ENCODE measurements at places on chromosomes 12 and 14.

DNA sequence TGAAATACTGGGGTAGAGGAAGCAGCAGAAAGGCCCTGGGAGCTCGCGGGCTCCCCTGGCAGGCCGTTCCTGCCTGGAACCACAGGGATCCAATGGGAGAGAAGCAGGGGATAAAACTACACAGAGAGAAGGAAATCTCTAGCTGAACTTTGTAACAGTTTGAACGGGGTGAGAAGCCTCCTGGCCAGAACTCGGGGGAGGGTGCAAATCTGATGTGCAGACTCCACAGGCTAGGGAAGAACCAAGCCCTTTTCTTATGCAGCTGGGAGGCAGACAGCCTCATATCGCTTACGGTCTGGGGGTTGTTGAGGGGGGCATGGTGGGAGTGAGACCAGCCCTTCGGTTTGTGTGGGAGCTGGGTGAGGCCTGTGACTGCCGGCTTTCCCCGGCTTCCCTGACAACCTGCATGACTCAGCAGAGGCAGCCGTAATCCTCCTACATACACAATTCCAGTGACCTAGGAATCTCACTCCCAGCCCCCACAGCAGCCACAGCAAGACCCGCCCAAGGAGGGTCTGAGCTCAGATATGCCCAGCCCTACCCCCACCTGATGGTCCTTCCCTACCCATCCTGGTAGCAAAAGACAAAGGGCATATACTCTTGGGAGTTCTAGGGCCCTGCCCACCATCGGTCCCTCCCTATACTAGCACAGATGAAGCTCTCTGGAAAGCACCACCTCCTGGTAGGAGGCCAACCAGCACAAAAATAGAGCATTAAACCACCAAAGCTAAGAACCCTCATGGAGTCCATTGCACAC lies 143.0 kb downstream of the TMTC1 start:
- DNase-seq, result no peak

DNA sequence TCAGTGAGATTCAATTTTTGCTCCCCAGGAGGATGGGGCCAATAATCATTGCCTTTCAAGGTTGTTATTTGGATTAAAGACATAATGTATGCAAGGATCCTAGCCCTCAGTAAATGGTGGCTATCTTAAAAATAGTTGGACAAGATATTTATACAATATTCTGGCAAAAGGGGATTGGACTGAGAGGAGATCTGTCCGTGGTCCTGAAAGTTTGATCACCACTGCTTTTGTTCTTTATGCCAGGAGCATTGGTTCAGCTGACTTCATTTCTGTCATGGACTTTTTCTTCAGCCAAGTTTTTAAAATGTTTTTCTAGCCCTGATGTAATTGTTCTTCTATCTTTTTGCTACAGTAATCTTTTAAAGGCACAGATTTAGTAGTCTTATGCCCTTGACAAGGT lies 70.2 kb upstream of the TCL1A start:
- DNase-seq, result no peak

DNA sequence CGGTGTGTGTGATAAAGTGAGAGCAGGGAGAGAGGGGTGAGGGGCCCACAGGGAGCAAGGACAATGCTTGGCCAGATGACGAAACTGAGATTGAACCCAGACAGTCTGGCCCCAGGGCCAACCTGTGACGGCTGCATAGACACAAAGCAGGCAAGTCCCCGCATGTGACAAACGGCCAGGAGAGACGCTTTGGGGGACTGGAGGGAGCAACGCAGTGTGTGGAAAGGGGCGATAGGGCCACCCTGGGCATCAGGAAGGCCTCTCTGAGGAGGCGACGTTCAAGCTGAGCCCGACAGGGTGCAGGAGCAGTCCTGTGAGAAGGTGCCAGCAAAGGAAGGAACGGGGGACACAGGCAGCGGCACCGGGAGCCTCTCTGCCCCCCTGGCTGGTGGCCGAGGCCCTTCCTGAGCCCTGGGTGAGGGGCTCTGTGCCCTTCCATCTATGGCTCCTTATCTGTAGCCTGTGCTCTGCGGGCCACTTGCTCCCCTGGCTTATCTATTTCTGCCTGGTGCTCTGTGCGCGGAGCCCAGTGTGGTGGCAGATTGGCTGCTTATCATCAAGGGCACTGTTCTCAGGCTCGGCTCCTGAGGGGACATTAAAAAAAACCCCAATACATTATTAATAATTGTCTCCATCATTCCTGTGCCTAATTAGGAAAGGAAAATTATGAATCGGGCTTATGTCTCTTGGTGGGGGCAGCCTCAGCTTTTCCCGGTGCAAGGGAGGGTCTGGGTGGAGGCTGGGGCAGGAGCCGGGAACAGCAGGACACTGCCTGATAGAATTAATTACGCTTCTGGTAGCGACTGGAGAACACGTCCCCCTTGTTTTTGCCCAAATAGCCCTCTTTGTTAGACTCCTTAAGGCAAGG lies 39.8 kb downstream of the PRIMA1 start:
- no peak for DNase-seq

GRCh38 chr12:75982169-75982564 lies 49.4 kb downstream of the PHLDA1 start:
- no peak for DNase-seq

DNA sequence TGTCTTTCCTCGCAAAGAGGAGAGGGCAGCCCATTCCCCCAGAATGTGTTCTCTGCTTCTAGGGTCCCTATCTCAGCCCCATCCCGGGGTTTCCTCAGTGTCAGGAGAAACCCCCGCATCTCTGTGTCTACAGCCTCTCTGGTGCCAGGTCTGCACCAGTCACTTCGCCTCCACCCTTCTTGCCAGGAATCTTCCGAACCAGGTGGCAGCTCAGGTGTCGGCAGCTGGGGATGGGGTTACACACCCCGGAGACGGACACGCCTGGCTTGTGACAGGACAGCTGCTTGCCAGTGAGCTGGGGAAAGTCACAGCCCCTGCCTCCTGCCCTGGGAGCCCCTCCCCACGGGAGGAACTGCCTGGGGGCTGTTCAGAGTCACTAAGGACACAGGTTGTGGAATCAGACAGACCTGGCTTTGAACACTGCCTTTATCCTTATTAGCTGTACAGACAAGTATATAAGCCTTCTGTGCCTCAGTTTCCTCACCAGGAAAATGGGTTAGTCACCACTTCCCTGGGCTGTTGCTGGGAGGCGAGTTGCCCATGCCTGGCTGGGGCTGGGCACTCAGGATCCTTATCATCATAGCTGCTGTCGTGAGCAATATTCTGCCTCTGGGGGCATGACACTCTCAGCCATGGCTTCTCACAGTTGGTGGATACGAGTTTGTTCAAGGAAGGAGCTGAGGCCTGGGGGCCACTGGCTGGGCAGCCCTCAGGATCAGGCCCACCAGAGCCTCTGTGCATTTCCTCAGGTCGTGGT lies 10.8 kb downstream of the HIP1R start:
- no peak for DNase-seq

DNA sequence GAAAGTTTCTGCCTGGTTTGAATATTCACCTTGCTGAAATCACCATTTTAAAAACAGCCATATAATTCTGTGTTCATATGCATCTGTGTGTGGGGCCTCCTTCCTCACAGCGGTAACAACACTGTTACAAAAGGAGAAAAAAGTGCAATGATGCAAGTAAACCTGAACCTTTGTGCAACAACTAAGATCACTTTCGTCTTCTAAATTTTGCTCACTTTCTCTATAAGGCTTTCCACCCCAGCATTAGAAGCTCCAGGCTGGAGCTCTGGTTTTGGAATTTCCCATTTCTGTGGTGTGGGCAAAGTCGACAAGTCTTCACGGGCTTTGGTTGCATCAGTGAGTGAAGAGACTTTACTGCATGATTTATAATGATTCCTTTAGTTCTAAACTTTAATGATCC lies 18.4 kb downstream of the FGD6 start:
- no peak for DNase-seq

DNA sequence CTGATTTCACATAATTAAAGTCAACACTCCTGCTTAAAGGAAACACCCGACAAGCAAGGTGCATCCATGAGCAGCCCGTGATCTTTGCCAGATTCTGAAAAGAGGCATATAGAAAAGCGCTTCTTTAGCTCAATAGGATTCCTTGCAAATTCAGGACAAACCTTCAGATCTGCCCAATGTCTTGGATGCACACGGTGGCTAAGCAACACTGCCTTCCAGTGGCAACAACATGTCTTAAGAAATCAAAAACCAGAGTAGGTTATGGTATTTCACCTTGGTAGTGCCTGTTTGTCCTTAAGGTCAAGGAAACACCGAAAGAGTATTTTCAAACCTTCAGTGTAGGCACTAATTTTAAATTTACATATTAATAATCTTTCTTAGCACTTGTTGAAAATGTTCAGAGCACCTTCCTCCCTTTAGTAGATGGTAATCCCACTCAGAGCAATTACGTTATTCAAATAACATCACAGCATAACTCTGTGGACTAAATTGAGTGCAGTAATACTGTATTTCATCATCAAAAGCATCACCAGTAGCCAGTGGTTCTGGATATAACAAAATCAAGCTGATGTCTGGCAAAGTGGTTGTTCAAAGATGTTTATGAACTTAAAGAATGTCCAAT lies 58.0 kb upstream of the CDKN3 start:
- DNase-seq, result no peak

DNA sequence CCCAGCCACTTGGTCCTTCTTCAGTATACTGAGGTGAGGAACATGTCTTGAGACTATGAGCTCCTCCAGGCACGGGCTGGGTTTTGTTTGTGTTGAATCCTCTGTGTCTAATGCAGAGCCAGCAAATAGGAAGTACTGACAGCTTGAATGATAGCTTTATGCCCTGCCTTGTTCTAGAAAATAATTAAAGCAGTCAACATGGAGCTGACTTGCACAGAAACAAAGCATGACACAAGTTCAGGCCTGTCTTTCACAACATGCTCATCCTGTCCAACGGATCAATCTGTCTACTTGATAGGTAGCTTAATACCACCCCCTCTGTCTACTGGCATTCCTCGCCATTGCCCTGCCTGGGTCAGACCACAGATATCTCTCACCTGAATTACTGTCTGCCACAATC lies 140.9 kb downstream of the ESRRB start:
- no peak for DNase-seq

DNA sequence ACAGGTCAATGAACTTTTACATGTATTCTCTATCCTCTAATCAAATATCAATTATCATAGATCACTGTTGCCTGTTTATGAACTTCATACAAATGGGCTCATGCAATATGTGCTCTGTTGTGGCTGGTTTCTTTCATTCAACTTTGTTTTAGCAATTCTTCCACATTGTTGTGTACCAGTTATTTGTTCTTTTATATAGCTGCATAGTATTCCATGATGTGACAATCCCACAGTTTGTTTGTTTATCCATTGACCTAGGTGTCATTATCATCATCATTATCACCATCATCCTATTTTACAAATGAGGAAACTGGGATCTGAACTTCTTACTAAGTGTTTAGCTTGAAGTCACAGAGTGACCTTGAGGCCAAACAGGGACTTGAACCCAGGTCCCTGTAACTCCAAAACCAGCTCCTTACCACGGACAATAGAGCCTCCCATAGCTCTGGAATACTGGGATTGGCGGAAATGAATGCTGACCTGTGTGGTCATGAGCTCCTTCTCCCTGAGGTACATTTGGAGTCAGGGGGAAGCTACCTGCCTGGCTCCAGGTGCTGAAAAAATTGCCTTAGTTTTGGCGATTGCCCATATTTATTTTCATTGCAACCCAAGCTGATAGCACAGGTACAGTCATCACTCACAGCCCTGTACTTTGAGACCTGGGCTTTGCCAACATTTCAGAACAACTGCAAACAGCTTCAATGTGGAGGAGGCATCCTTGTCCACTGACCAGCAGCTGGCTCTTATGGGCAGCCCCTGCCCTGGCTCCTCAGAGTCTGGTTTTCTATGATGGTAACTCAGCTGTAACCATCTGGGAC lies 9.2 kb downstream of the ZFP36L1 start:
- no peak for DNase-seq

- DNase-seq, result no peak
These were observed 17.6 kb upstream of the ELK3 start for GRCh38 chr12:96176575-96176974.

DNA sequence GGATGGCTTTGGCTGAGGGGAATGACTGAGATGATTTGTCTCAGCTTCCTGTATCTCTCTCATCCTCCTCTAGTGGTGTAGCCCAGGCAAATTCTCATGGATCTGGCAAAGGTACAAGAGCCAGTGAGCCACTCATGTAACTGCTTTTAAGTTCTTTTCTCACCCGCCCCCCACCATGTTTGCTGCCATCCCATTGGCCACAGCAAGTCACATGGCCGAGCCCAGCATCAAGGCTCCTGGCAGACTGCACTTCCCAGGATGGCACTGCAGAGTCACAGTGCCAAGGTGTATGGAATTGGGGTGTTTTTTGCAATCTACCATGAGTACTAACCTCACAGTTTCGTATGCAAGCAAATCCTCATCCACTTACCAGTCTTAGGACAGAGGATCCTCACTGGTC lies 50.9 kb downstream of the CHST11 start:
- DNase-seq, result no peak

GRCh38 chr12:11730299-11731041 lies 81.0 kb downstream of the ETV6 start:
- DNase-seq, result no peak

DNA sequence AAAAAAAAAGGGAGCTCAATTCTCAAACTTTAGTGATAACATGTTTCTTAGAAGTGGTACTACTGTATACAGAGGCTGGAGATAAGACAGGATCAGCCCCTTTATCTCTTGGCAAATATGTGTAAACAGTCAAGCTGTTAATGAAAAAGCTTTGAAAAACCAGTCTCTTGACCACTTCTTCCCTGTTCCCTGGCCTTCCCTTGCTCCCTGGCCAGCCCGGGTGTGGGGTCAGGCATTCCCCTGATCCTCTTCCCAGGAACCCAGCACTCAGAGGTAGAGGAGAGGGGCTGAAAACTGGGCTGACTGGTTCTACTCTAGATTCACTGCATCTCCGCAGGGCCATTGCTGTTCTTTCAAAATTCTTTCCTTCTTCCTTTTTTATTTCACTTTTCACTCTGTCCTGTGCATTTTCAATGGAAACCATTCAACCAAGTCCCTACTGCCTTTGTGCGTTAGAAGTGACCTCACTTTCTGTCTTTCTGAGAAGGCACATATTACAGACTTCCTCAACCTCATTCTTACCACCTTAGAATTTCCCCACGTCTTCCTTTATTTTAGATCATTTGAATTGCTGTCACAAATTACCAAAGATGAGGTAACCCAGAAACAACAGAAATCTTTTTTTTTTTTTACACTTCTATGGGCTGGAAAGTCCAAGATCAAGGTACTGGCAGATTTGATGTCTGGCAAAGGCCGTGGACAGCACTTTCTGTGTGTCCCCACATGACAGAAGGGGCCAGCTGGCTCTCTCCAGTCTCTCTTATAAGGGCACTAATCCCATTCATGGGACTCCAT lies 5.7 kb downstream of the GNG2 start:
- no peak for DNase-seq

DNA sequence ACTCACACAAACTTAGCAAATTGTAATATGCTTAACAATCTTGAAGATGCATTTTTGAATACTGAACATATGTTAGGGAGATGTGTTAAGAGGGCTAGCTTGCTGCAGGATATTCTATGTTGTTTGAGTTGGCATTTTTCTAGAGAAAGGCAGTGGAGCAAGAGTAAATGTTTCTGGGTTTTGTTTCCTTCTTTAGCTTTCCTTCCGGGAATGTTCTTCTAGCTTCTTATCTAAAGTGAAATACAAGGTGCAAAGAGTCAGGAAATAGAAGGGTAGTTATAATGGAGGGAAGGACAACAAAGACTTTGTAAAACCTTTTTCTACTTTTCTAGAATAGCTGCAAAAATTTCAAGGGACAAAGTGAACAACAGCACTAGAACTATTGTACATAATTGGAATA lies 77.6 kb upstream of the KCNH3 start:
- DNase-seq, result no peak
